ENCODE measurements at places on chromosomes 12 and 14. TPM values are rescaled to one million over a fixed set of nuclear protein-coding genes. Genes with fewer than 3 reads are reported as not detected.
A peak's percentile ranks its signal among the peaks of the same experiment; 100 is the strongest.

DNA sequence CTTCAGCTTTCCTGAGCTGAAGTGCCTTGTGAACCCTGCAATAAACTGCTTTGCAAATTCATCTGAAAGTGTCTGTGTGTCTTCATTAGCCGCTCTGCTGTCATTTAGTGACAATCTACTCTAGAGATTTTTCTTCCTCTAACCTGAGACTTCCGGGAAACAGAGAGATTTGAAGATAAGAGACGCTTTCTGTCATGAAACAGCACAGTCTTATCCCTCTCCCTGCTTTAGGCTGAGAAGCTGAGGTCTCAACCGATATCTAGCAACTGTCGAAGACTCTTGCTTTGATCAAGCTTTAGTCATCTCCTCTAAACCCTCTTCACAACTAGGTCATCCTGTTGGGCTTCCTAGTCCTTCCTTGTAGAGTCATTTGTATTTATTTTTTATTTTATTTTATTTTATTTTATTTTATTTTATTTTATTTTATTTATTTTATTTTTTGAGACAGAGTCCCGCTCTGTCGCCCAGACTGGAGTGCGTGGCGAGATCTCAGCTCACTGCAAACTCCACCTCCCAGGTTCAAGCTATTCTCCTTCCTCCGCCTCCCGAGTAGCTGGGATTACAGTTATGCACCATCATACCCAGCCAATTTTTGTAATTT, 1.2 kb downstream of the RNASE2 start:
- no peak overlapping the region for H3K27ac ChIP-seq
- no peaks in the 10 kb centered on the region for H3K36me3 ChIP-seq
- H3K27me3 ChIP-seq, result no peaks in the 10 kb centered on the region
- H3K4me1 ChIP-seq, result no peaks in the 10 kb centered on the region
- no peak overlapping the region for H3K4me3 ChIP-seq

DNA sequence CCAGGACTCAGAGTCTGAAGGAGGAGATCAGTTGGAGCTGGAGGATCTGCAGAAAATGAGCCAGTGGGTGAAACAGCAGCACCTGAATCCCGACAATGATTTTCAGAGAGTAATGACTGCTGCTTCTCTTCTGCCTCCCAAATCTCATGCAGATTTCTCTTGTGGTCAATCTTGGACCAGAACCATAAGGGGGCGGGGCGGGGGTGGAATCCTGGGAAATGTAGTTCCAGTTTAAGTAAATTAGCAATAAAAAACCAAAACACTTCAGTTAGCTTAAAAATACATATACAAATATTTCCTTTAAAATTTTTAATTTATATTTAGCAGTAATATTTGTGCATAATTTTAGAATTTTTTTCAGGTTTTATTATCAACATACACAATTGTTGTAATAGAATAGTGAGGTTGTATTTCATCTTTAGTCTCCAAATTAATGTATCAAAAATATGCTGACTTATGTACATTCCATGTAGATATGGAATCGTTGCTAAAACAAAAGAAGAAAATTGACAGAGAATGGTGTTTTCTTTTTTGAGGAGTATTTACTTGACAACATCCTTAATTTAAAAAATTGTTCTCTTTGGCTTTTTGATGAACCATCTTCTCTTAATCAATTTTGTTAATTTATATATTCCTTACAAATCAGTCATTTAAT, 223.5 kb upstream of the SYT10 start:
- no peak for DNase-seq
- no peak overlapping the region for H3K27ac ChIP-seq
- H3K4me1 ChIP-seq, result no peaks in the 10 kb centered on the region
- H3K4me3 ChIP-seq, result no peak overlapping the region
- no peaks in the 10 kb centered on the region for H3K36me3 ChIP-seq

- peaks cover 20% of the 10 kb centered on the region for H3K4me1 ChIP-seq
- H3K27me3 ChIP-seq, result no peaks in the 10 kb centered on the region
- peak within 1 kb of the TSS; percentile 88 for H3K4me3 ChIP-seq
- H3K36me3 ChIP-seq, result peaks cover 12% of the 10 kb centered on the region
- H3K27ac ChIP-seq, result peak within 1 kb of the TSS; percentile 93
- peak; percentile 94 for DNase-seq
These were observed at the start of gene TAMALIN for GRCh38 chr12:52006726-52007157. TSS of gene TAMALIN (plus strand) at chr12:52006946. CDS start at chr12:52007020, 74 bp downstream.

- peaks cover 30% of the 10 kb centered on the region for H3K4me1 ChIP-seq
- DNase-seq, result peak; percentile 98
- peaks cover 4% of the 10 kb centered on the region for H3K27me3 ChIP-seq
These were observed at the start of gene PELI2 for GRCh38 chr14:56117765-56118610. TSS of gene PELI2 (plus strand) at chr14:56118411. CDS start at chr14:56118661, 250 bp downstream.

DNA sequence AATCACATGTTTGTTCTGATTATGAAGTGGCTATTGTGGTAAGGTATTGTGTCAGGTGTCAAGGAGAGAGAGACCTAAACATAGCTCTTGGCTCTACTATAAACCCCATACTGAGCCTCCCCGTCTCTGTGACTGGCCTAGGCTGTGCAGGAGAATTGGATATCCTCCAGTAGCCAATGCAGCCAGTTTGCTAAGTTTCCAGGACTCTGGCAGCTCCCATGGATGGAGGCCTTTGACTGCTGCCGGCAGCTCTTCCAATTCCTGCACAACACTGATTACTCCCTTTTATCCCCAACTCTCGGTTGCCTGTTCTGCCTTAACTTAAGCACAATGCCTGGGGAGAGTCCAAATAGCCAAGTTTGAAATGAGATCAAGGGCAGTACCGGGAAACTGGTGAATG, 59.3 kb downstream of the ABCC9 start:
- H3K27ac ChIP-seq, result no peak overlapping the region
- H3K4me1 ChIP-seq, result no peaks in the 10 kb centered on the region
- DNase-seq, result no peak
- no peak overlapping the region for H3K4me3 ChIP-seq

GRCh38 chr12:101969-102878, 35.7 kb downstream of the IQSEC3 start:
- H3K27me3 ChIP-seq, result peaks cover 23% of the 10 kb centered on the region
- H3K4me1 ChIP-seq, result peaks cover 20% of the 10 kb centered on the region
- no peak overlapping the region for H3K27ac ChIP-seq
- DNase-seq, result no peak
- no peak overlapping the region for H3K4me3 ChIP-seq

GRCh38 chr12:75798136-75798926, 233.2 kb downstream of the PHLDA1 start:
- H3K4me1 ChIP-seq, result no peaks in the 10 kb centered on the region
- no peak for DNase-seq
- H3K27me3 ChIP-seq, result no peaks in the 10 kb centered on the region
- no peak overlapping the region for H3K27ac ChIP-seq
- H3K4me3 ChIP-seq, result no peak overlapping the region
- H3K36me3 ChIP-seq, result no peaks in the 10 kb centered on the region

- DNase-seq, result no peak
- H3K27ac ChIP-seq, result no peak overlapping the region
- H3K4me1 ChIP-seq, result no peaks in the 10 kb centered on the region
- no peaks in the 10 kb centered on the region for H3K36me3 ChIP-seq
These were observed 152.4 kb upstream of the PELI2 start for GRCh38 chr14:55965851-55966250.

- H3K36me3 ChIP-seq, result peaks cover 78% of the 10 kb centered on the region
- H3K27me3 ChIP-seq, result no peaks in the 10 kb centered on the region
- H3K4me1 ChIP-seq, result peaks cover 89% of the 10 kb centered on the region
- DNase-seq, result no peak
- H3K4me3 ChIP-seq, result no peak overlapping the region
These were observed 4.3 kb downstream of the CCNT1 start for GRCh38 chr12:48712209-48712608.

- H3K36me3 ChIP-seq, result no peaks in the 10 kb centered on the region
- H3K27ac ChIP-seq, result no peak overlapping the region
- H3K27me3 ChIP-seq, result no peaks in the 10 kb centered on the region
- no peak overlapping the region for H3K4me3 ChIP-seq
- H3K4me1 ChIP-seq, result no peaks in the 10 kb centered on the region
- DNase-seq, result peak; percentile 54
These were observed 359.4 kb downstream of the TMEM121 start for GRCh38 chr14:105885561-105886320.

DNA sequence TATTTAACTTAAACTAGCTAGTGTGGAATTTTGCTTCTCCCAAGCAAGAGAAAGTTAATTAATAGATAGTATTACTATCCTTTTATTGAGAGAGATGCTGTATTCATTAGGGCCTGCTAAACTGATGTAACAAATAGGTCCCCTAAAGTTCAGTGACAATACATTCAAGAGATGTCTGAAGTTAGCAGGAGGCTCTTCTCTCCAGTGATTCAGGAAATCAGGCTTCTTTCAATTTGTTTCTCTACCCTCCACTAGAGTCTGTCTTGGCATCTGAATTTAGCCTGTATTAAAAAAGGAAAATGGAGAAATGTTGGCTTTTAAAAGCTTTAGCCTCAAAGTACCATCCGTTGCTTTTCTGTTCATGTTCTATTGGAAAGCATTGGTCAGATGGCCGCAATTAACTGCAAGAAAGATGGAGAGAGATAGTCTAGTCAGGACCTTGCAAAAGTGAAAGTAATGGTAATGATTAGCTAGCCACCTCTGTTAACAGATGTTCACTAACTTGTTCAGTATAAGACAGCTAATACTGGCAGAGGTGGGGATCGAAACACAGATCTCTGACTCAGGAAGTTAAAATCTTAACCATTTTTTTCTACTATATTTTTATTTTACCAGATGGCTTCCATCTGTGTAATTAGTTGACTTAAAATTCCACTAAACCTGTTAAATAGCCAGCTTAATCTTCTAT, 786.8 kb downstream of the TMTC2 start:
- H3K27me3 ChIP-seq, result no peaks in the 10 kb centered on the region
- no peaks in the 10 kb centered on the region for H3K36me3 ChIP-seq
- H3K4me1 ChIP-seq, result no peaks in the 10 kb centered on the region
- H3K27ac ChIP-seq, result no peak overlapping the region
- H3K4me3 ChIP-seq, result no peak overlapping the region
- DNase-seq, result no peak

- H3K4me3 ChIP-seq, result no peak overlapping the region
- no peak overlapping the region for H3K27ac ChIP-seq
- H3K27me3 ChIP-seq, result no peaks in the 10 kb centered on the region
- no peaks in the 10 kb centered on the region for H3K36me3 ChIP-seq
- DNase-seq, result no peak
- no peaks in the 10 kb centered on the region for H3K4me1 ChIP-seq
These were observed 7.3 kb upstream of the FAM234B start for GRCh38 chr12:13036881-13037280.

DNA sequence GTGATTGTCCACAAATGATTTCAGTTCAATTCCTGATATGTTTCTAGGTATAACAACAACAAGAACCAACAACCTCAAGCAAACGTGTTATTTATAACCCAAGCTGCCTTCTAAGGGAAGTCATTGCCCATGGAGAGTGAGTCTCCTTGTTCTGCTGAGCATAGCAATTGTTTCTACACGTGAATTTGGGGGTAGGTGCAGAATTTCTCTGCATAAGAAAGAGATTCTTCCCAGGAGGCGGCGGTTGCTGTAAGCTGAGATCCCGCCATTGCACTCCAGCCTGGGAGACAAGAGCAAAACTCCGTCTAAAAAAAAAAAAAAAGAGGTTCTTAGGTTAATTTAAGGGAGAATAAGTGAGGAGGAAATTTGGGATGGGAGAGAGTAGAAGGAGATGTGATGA, 226.5 kb upstream of the PELI2 start:
- H3K27me3 ChIP-seq, result no peaks in the 10 kb centered on the region
- no peak for DNase-seq
- H3K36me3 ChIP-seq, result no peaks in the 10 kb centered on the region
- H3K4me1 ChIP-seq, result no peaks in the 10 kb centered on the region
- no peak overlapping the region for H3K4me3 ChIP-seq

DNA sequence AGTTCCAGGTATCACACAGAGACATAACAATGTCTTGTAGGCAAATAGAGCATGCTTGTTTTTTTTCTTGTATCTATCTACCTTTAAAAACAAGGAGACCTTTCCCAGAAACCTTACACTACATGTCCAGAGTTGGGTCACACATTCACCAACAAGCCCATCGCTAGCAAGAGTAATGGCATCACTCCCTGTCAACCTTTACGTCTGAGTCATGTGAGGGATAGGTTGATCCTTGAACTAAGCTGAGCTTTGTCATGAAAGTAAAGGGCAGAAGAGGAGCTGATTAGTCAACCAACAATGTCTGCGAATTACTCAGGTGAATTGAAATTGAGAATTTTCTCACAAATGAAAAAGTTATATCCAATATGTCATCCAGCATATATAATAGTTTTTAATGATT, 219.4 kb downstream of the CNTN1 start:
- H3K4me3 ChIP-seq, result no peak overlapping the region
- no peak overlapping the region for H3K27ac ChIP-seq
- no peaks in the 10 kb centered on the region for H3K36me3 ChIP-seq
- no peak for DNase-seq
- H3K4me1 ChIP-seq, result no peaks in the 10 kb centered on the region

GRCh38 chr12:46815809-46816208, 10.0 kb downstream of the SLC38A4 start:
- H3K36me3 ChIP-seq, result no peaks in the 10 kb centered on the region
- no peaks in the 10 kb centered on the region for H3K27me3 ChIP-seq
- H3K4me1 ChIP-seq, result no peaks in the 10 kb centered on the region
- DNase-seq, result no peak
- no peak overlapping the region for H3K4me3 ChIP-seq

GRCh38 chr14:99407416-99407815, 73.2 kb downstream of the SETD3 start:
- peaks cover 95% of the 10 kb centered on the region for H3K36me3 ChIP-seq
- no peaks in the 10 kb centered on the region for H3K27me3 ChIP-seq
- H3K27ac ChIP-seq, result no peak overlapping the region

- no peaks in the 10 kb centered on the region for H3K4me1 ChIP-seq
- no peaks in the 10 kb centered on the region for H3K27me3 ChIP-seq
- H3K4me3 ChIP-seq, result no peak overlapping the region
- DNase-seq, result no peak
These were observed 414.9 kb downstream of the APAF1 start for GRCh38 chr12:99059824-99060511.

- no peaks in the 10 kb centered on the region for H3K36me3 ChIP-seq
- DNase-seq, result no peak
- H3K4me1 ChIP-seq, result no peaks in the 10 kb centered on the region
- H3K4me3 ChIP-seq, result no peak overlapping the region
These were observed 102.7 kb downstream of the CMKLR1 start for GRCh38 chr12:108236366-108236765.

DNA sequence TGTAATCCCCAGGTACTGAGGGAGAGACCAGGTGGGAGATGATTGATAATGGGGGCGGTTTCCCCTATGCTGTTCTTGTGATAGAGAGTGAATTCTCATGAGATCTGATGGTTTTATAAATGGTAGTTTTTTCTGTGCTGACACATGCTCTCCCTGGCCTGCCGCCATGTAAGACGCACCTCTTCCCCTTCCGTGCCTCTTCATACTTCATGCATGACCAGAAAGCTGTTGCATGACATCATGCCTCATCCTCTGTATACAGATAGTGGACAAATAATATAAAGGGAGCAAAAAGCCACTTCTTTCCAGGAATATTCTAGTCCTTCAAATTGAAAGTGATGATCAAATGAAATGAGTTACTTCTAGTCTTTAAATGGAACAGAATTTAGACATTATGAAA, 47.3 kb upstream of the LRIG3 start:
- H3K4me3 ChIP-seq, result no peak overlapping the region
- no peaks in the 10 kb centered on the region for H3K4me1 ChIP-seq
- H3K27me3 ChIP-seq, result no peaks in the 10 kb centered on the region
- no peak overlapping the region for H3K27ac ChIP-seq
- no peaks in the 10 kb centered on the region for H3K36me3 ChIP-seq
- no peak for DNase-seq

Gene GNG2
- 180 TPM for total RNA-seq

Gene OAS1
- 43.2 TPM for total RNA-seq

Gene IFNG-AS1
- 7.6 TPM for total RNA-seq

Gene TMTC1
- total RNA-seq, result 169 TPM

Gene SOAT2
- total RNA-seq, result 0.52 TPM

Gene SDR39U1
- total RNA-seq, result 69.8 TPM

Gene SLC5A8
- total RNA-seq, result not detected

Gene SERPINA10
- total RNA-seq, result not detected

Gene ITGA7
- 19.1 TPM for total RNA-seq

Gene LUM
- 3.1 TPM for total RNA-seq

Gene PTPRO
- total RNA-seq, result 5.6 TPM
